ENCODE measurements at places on chromosomes 3 and 15.
A peak's percentile ranks its signal among the peaks of the same experiment; 100 is the strongest.

DNA sequence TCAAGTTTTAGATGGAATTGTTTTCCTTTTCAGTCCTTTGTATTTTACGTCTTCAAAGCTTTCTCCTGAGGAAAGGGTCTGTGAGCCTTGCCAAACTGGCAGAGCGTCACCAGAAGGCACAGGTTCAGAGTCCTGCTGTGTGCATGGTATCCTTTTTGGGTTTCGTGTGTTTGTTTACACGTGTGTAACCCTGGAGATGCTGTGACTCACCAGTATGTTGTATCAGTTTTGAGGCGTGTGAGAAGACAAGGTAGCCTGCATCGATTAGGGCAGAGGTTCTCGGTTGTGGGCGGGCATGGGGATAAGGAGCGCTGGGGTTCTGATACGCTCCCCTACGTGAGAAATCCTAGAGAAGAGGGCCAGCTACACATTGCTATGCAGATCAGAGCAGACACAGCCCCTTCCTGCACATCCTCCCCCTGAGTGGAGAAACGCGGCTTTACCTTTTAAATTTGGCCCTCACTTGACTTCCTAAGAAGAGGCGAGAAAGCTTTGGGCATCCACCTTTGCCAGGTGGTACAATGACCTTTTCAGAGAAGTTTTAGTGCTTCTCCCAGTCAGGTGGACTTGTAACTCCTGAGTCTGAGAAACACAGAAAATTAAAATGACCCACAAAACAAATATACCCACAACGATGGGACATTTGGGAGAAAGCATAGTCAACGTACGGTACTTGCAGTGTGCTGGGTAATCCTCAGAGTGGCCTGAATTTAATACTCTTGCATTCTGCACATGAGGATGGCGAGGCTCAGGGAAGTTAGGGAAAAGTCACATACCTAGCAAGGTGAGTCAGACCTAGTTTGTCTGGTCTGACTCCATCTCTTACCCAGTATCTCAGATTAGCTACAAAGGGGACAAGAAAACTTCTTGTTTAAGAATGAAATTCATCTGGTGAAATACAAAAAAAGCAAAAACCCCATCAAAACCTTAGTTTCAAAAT, 38.1 kb downstream of the TRAK1 start:
- DNase-seq, result no peak

GRCh38 chr3:55601366-55602080, 114.4 kb upstream of the WNT5A start:
- DNase-seq, result no peak

GRCh38 chr3:23629181-23629894, 176.4 kb upstream of the UBE2E1 start:
- DNase-seq, result no peak

GRCh38 chr15:56973463-56973862, 55.0 kb downstream of the TCF12 start:
- no peak for DNase-seq

- no peak for DNase-seq
Observed at GRCh38 chr3:137987723-137988122, 22.2 kb upstream of the CLDN18 start.

DNA sequence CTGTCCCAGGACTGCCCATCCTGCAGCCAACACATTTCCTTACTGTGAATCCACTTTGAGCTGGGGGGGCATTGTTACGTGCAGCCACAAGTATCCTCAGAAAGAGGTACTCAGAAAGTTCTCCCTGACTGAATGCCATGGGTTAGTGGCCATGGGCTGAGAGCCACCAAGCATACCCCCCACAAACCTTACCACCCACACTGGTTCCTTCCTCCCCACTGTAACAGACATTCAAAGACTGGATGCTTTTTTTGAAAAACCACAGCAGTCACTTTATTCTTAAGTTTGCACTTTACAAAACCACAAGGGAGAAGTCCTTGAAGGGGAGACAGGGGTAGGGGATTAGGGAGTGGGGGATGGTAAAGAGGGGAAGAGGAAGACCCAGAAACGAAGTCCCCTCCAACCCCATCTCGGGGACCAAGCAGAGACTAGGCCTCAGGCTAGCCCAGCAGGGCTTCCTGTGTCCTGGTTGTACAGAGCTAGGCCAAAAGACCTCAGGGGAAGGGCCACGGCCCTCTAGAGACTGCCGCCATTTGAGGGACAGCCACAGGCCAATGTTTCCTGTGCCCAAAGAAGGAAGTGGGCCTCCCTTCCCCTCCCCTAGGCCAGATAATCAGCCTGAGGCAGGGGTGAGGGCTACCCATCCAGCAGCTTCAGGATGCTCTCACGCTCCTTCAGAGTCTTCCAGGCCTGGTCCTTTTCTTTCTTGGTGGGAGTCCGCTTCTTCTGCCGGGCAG, 10.1 kb upstream of the CAMK1 start:
- DNase-seq, result no peak

DNA sequence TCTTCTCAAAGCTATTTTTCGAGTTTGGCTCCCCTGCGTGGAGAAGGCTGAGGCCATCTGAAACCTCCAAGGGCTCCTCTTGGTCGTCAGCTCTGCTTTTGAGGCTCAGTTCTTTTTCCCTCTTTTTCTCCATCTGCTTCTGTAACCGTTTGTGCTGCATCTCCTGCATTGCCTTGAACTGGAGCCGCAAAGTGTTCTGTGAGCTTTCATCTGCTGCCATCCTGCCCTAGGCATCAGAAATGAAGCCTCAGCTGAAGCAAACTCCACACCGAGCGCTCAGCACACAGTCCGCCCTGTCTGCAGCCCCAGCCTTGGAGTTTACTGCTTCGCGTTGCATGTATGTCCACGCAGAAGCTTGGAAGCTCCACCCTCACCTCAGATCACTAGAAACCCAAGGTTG, 14.9 kb downstream of the CCDC13 start:
- DNase-seq, result no peak

GRCh38 chr15:93835344-93835743, 396.0 kb upstream of the MCTP2 start:
- DNase-seq, result no peak

- no peak for DNase-seq
Observed at GRCh38 chr3:114402838-114403237, 109.0 kb downstream of the TIGIT start.

- no peak for DNase-seq
Observed at GRCh38 chr15:76289582-76289981, 21.7 kb downstream of the ETFA start.

GRCh38 chr15:39591896-39592315, 11.0 kb downstream of the THBS1 start:
- DNase-seq, result no peak

GRCh38 chr3:5016211-5017161, 37.2 kb downstream of the BHLHE40 start:
- no peak for DNase-seq

GRCh38 chr3:134992586-134992985, 197.5 kb downstream of the EPHB1 start:
- no peak for DNase-seq

- DNase-seq, result peak; percentile 77
Observed at GRCh38 chr15:99076555-99077308, 28.1 kb upstream of the SYNM start.

GRCh38 chr3:133820889-133821675, 15.5 kb downstream of the SRPRB start:
- DNase-seq, result peak; percentile 9

DNA sequence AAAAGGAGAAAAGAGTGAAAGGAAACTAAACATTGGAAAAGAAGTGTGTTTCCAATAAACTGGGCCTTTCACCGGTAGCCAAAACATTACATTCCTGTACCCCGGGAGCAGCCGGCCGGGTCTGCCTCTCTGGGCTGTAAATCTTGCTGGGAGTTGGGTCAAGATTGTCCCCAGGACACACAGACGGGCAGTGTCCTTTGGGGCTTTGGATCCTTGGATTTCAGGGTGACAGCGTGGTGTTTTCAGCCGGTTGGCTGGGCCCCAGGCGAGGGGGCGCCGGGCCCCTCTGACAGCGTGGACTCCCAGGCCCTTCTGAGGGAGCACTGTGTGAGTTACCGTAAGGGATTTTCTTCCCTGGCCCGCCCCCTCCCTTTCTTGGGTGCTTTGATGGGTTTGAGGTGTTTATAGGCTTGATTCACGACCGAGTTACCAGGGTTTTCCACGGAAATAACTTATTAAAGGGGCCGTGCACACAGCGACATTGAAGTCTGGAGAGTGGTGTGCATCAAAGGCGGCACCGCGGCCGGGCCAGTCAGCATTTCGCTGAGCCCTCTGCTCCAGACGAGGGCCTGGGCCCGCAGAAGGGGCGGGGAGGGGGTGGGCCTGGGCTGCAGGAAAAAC, 27.4 kb downstream of the SMAD6 start:
- DNase-seq, result peak; percentile 84

- no peak for DNase-seq
Observed at GRCh38 chr15:35397027-35397426, 148.9 kb downstream of the DPH6 start.

GRCh38 chr15:65653801-65654521, 32.2 kb downstream of the SLC24A1 start:
- DNase-seq, result no peak

- peak; percentile 34 for DNase-seq
Observed at GRCh38 chr3:66404903-66405700, 95.7 kb downstream of the LRIG1 start.

GRCh38 chr3:39052583-39052982, 767 bp downstream of the WDR48 start:
- no peak for DNase-seq

GRCh38 chr3:82000350-82000749, 238.9 kb upstream of the GBE1 start:
- DNase-seq, result no peak

GRCh38 chr3:88767746-88768145, 339.7 kb upstream of the EPHA3 start:
- DNase-seq, result no peak

DNA sequence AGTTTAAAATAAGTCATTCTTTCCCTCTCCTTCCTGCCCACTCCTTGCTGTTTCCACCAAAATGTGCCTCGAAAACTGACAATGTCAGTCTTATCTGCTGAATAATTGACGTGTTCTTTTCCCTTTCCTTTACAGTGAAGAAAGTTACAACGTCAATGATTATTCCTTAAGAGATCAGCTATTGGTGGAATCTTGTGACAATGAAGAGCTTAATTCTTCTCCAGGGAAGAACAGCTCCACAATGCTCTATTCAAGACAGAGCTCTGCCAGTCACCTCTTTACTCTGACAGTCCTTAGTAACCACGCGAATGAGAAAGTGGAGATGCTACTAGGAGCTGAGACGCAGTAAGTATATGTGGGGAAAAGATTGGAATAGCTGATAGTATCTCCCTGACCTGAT, 84.1 kb downstream of the DHX36 start:
- no peak for DNase-seq

- DNase-seq, result peak; percentile 24
Observed at GRCh38 chr15:40244961-40245523, 6.2 kb downstream of the PAK6 start.

Measured in right forelimb (tissue), 1 donor.